ENCODE measurements at places on chromosomes 6 and 20.
A peak's percentile ranks its signal among the peaks of the same experiment; 100 is the strongest.

- DNase-seq, result peak; percentile 88
These were observed 19.4 kb upstream of the MRGBP start for GRCh38 chr20:62776692-62777527.

DNA sequence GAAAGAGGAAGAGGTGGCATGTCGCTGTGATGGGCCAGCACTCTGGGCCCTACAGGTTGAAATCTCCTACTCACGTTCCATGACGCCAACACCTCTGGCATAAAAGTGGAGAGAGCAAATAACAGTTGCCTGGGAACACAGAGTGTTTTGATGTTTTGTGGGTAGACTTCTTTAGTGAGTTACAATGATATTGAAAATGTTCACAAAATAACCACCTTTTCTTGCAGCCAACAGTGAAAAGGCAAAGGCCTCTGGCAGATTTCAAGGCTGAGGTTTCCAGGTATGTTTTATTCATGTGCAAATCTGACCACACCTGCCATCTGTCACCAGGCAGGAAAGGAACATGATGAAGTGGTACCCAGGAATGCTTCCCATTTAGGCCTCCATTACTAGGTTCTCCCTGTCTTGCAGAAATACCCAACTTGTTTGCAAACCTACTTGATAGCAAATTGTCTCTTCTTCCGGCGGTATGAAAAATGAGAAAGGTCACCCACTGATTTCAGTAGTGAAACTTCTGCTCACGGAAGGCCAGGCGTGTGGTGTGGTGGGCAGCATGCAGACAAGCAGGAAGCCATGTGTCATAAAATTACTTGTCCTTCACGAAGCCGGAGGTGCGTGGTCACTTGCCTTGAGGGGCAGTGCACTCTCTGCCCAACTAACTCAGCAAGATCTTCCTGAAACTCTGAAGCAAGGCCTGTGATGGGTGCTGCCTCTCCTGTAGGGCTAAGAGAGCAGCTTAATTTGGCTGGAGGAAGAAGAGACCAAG is 299.1 kb upstream of the PRDM1 start:
- no peak for DNase-seq

GRCh38 chr6:34514593-34515472 is 41.3 kb downstream of the SPDEF start:
- no peak for DNase-seq

GRCh38 chr20:61934716-61935530 is 130.8 kb downstream of the TAF4 start:
- no peak for DNase-seq

- DNase-seq, result no peak
These were observed 6.6 kb downstream of the MEA1 start for GRCh38 chr6:43007126-43007525.

DNA sequence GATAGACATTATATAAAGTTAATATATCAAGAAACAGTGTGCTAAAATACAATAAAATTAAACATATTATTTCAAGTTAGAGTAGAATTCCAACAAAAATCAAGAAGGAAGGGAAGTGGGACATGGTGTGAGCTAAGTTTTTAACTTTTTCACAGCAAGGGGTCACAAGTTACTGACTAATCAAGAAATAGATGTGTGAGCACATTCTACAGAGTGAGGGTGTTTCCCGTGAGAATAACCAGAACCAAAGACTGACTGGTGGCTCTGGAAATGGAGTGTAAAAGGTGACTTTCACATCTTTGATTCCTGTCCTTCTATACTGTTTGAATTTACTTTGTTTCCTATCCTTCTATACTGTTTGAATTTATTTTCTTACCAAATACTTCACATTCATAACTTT is 206.6 kb downstream of the TASP1 start:
- DNase-seq, result no peak
